ENCODE measurements at places on chromosomes 7 and 10.

- DNase-seq, result no peak
These were observed 342.8 kb downstream of the DNAJB6 start for GRCh38 chr7:157679607-157680006.

DNA sequence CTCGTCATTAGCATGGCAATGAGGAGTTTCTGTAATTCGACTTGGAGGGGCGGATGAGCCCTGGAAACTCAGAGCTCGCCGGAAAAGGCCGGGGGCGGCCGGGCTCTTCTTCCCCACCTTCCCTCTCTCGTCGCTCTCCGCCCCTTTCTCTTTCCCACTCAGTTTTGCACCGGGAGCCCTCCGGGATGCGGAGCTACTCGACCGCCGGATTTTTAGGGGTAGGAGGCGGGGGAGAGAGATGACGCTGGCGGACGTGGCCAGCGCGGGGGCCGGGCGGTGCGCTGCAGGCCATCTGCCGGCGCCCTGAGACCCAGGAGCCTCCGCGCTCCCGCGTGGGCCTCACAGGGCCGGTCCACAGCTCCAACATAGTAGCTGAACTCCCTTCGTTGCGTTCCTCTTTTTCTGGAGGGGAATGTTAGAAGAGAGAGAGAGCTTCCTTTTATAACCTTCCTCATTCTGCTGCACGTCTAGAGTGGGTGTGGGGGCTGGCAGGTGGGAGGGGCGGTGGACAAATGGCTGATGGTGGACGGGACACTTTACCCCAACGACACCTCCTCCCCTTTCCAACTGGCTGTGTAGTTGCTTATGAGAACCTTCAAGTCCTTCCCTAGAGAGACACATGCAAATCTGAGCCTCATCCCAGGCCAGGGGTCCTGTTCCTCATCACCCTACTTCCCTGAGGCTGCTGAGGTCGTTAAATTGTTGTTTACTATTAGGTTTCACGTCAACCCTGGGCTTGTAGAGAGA lies 1.1 kb upstream of the HOXA1 start:
- no peak for DNase-seq

DNA sequence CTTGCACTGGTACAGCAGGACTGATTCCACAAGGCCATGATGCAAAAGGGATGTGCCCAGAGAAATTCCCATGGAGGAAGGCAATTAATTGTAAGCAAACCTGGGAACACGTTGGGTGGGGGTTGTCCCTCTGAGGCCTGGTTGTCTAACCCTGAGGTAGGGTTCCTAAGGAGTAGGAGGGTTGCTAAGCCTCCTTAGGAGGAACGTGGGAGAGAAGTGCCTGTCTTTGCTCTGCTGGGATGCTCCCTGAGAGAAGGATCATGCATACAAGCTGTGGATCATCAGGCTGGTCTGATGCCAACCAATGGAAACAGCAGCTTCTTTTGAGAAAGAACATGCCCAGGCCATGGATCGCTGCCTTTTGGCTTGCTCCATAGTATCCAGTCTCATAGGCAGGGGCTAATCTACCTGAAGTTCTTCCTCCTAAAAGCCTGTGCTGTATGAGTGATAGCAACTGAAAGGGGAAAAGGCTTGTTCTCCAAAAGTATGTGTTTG lies 203.7 kb upstream of the NPVF start:
- no peak for DNase-seq

DNA sequence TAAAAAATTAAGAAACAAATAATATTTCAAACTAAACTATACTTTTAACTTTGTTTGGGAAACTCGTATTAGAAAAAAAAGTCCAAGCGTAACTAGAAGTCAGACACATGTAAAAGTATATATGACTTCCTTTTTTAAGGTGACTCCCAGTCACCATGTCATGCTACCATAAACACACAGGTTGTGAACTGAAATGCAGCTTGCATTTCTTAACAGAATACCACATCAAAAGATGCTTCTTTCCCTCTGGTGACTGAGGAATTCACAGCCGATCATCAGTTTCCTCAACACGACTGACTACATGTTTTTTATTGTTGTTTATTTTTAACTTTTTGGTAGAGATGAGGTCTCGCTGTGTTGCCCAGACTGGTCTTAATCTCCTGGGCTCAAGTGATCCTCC lies 445.0 kb downstream of the PARD3 start:
- no peak for DNase-seq

DNA sequence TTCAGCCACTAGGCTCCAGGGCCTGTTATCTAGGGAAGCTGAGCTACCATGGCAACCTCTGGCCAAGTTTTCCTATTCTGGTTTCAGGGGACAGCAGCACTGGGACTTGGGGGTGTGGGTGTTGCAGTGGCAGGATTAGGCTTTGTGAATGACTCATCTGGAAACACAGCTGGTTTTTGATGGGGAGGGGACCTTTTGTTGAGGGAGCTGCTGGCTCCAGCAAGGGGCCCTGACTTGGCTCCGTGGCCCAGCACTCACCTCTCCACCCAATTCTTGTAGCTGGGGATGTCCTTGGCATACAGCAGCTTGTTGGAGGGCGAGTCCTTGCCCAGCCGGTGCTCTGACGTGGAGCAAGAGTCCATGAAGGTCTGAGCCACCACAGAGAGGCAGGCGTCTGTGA lies 435.9 kb downstream of the PLXNA4 start:
- DNase-seq, result no peak

DNA sequence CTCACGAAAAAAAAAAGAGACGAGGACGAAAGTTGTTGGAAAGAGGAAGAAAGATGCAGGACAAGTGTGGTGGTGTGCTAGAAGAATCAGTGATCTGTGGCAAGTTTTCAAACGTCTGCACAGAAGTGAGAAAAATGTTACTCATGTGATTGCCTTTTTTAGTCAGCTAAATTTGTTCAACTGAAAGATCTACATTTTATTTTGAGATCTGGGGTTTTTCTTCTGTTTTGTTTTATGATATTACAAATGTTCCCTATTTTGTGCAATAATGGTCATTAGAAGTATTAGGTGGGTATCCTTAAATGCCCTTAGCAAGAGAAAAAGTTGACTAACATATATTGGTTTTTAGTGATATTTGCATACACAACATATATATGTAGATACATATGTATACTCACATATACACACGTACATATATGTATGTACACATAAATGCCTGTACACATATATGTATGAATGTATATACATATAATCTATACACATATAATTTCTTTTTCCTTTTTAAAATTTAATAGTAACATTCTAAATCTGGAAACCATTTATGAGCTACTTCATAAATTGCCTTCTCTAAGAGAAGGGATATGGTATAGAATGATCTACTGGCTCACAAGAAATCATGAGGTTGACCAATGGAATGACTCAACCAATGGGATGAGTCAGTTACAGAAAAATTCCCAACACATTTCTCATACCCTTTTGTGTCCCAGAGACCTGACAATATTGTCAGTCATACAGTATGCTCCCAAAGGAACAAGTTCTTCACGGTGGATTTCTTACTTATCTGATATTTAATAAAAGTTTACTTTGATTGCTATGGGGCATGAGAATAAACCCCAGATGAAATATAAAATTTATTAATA lies 38.4 kb downstream of the SLC39A12 start:
- DNase-seq, result no peak

DNA sequence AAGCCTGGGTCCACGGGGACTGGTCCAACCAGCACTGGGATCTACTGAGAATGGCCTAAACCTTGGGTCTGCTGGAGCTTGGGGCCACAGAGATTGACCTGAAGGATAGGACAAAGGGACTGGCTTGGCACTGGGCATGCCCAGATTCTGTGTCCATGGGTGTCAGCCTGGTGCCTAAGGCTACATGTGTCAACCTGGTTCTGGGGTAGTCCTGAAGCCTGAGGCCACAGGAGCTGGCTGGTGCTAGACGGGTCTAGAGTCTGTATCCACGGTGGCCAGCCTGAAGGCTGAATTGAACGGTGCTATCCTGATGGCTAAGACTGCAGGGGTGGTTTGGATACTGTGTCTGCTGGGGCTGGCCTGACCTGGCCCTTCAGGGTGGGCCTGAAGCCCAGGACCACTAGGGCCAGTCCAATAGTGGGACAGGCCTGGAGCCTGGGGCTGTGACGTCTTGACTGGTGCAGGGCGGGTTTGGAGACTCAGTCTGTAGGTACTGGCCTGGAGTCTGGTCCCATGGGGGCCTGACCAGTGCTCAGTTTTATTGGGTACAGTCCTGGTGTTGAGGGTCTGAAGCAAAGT lies 152.4 kb upstream of the HPS1 start:
- no peak for DNase-seq

- DNase-seq, result no peak
These were observed 117.2 kb downstream of the CDH23 start for GRCh38 chr10:71513936-71514335.

DNA sequence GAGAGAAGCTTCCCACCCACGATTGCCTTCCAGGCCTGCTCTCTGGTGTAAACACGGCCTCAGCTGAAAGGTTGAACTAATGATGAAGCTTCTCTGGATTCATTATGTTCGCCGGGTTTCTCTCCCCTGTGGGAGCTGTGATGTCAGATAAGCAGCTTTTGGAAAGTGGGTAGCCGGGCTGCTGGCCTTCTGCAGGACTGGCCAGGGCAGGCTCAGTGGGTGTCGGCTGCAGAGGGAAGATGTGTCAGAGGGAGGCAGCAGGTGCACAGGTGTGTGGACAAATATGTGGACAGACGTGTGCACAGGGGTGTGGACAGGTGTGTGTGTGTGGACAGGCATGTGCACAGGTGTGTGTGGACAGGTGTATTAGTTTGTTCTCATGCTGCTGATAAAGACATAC lies 28.5 kb upstream of the PSMG3 start:
- no peak for DNase-seq

GRCh38 chr7:140714331-140715040 lies 18.0 kb downstream of the NDUFB2 start:
- no peak for DNase-seq

DNA sequence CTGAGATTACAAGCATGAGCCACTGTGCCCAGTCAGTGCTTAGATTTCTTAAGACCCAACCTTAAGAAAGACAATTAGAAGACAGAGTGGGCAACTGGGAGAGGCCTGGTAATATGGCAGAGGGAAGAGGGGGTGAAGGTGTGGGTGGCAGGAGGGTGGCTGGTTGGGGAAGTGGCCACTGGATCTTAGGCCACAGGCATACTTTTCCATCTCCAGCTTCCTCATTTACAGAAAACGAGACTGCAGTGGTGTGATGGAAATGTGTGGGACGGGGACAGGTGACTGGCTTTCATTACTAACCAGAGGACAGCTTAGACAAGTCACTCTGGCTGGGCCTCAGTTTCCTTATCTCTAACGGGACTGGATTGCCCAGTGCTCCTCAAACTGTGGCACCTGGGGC lies 1.0 kb upstream of the FFAR4 start:
- no peak for DNase-seq

DNA sequence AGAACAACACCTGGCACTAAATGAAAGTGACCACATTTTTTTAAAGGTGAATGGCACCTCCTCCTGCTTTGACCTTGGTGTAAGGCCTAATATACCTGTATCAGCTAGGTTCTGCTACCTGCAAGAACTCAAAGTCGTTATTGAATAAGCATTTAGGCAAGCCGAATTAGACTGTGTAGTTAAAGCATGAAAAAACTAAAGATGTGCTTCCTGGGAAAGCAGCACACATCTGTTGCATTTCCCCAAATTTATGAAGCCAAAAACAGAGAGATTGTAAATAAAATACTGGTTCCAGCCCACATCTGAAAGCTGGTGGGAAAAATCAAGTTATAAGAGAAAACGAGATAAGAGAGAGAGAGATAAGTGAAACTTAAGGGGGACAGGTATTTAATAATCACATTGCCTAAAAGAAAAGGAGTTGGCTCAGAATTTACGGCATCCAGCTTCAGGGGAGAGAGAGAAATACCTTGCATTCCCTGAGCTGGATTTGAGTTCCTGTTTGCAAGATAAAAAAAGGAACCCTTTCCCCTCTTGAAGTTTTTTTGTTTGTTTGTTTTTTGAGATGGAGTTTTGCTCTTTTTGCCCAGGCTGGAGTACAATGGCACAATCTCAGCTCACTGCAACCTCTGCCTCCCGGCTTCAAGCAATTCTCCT lies 1.8 kb upstream of the XPNPEP1 start:
- DNase-seq, result no peak

GRCh38 chr10:83516788-83517187 lies 622.5 kb upstream of the GHITM start:
- no peak for DNase-seq

DNA sequence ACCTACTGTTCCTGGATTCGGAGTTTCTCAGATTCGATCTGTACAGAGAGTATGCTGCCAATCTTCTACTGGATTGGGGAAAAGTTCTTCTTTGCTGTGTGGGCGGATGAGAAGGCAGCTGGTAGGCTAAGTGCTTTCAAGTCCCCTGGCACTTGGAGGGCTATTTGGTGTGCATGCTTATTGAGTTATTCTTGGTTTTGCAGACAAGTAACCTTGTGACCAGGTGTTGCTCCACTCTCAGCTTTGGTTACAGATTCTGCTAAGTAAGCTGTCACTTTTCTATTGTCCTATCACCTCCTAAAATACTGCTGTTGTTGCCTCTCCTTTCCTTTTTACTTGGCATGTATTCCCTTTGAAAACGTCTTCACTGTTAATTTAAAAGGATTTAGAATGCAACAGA lies 1375.1 kb upstream of the LRRTM3 start:
- no peak for DNase-seq

- no peak for DNase-seq
These were observed 20.7 kb downstream of the LRRC4 start for GRCh38 chr7:128010391-128011127.

GRCh38 chr10:24951201-24952142 lies 934 bp downstream of the PRTFDC1 start:
- no peak for DNase-seq

DNA sequence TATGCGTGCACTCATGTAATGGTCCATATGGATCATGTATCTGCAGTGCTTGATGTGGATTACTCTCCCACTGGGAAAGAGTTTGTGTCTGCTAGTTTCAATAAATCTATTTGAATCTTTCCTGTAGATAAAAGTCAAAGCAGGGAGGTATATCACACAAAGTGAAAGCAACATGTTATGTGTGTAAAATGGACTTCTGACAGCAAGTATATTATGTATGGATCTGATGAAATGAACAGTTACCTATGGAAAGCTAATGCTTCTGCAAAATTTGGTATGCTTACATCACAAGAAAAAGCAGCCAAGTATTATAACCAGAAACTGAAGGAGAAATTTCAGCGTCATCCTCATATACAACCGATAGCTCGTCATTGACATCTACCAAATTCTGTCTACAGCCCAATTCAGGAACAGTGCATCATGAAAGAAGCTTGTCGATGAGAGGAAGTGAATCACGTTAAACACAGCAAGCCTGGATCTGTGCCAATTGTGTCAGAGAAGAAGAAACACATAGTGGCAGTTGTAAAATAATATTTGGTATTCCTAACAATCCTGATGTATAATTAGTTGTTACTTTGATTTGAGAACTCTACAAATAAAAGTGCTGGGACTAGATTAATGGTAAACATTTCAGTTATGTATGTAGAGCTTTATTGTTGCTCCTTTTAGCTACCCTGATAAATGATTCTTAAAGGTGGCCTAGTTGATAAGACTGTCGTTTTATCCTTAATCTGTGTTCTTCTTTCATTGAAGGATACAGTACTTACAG lies 14.2 kb upstream of the SYPL1 start:
- no peak for DNase-seq

- DNase-seq, result no peak
These were observed 37.2 kb downstream of the BAMBI start for GRCh38 chr10:28714401-28715053.

- DNase-seq, result no peak
These were observed 1297.2 kb upstream of the LRRTM3 start for GRCh38 chr10:65628493-65629139.

All from activated CD8-positive, alpha-beta memory T cell treated with anti-CD3 and anti-CD28 coated beads for 1 hour (primary cell).